ENCODE measurements at places on chromosomes 11 and 22. TPM values are rescaled to one million over a fixed set of nuclear protein-coding genes. Genes with fewer than 3 reads are reported as not detected.
A peak's percentile ranks its signal among the peaks of the same experiment; 100 is the strongest.

The LDHAL6A gene
- total RNA-seq: not detected

The OR6A2 gene
- total RNA-seq: 0.51 TPM

The MRGPRX4 gene
- not detected for total RNA-seq

DNA sequence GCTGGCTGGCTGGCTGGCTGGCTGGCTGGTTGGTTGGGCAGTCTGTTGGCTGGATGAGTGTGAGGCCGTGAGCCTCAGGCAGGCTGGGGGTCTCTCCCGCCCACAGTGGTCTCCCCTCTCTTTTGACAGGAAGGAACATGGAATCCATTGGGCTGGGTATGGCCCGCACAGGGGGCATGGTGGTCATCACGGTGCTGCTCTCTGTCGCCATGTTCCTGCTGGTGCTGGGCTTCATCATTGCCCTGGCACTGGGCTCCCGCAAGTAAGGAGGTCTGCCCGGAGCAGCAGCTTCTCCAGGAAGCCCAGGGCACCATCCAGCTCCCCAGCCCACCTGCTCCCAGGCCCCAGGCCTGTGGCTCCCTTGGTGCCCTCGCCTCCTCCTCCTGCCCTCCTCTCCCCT is 1.9 kb downstream of the UPK2 start:
- no peak for DNase-seq

DNA sequence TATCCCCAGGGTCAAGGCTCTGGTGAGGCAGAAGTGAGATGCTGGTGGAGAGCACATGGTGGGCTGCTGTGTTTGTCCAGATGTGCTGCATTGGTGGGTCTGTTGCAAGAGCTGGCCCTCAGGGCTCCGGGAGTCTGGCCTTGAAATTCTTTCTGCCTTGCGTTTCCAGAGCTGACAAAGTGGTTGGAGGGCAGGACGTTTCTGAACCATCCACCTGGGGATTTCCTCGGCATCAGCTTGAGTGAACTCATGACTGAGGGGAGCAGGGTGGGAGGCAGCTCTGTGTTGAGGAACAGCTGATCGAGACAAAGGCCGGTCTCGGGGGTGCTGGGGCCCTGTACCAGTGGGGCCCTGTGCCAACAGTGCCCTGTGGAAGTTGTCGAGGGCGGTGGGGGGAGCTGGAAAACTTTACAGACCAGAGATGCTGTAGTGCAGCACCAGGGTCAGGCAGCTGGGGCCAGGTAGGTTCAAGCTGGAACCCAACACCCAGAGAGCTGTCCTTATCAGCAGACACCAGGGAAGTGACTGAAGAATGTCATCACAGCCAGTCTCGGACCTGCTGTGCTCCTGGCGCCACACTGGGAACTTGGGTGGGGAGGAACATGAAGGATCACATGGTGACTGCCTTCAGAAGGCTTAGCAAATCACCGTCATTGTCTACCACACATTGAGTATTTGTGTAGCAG is 4.9 kb downstream of the TSKU start:
- DNase-seq: no peak

GRCh38 chr22:41893591-41894375 is 21.1 kb downstream of the SHISA8 start:
- DNase-seq: no peak

- no peak for DNase-seq
These were observed 32.0 kb downstream of the MOB2 start for GRCh38 chr11:1454576-1454975.

GRCh38 chr22:31630331-31631329 is 31.4 kb downstream of the PISD start:
- peak; percentile 82 for DNase-seq

GRCh38 chr11:79440571-79441460 is at the start of gene TENM4:
Gene TENM4 (minus strand): TSS chr11:79441030. CDS start chr11:79069944, 371,086 bp downstream.
- peak; percentile 45 for DNase-seq

DNA sequence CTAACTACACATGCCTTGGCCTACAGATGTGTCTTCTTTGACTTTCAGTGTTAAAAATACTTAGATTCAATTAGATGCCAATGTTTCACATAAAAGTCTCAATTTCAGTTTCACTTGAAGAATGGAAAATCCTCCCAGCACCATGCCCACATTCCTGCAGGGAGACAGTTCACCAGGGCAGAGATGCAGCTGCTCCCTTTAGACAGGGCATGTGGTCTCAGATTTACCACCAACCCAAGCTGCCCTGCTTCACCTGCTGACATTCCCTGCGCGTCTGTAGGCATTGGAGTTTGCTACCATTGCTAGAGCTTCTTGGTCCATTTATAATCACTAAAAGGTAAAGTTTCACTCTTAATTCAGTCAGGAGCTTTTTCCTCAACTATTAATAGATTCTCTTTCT is 113.9 kb downstream of the ARFGAP2 start:
- DNase-seq: no peak
